Kidney epithelial cell (primary cell): ENCODE measurements at places on chromosomes 2 and 18. TPM values are rescaled to one million over a fixed set of nuclear protein-coding genes. Genes with fewer than 3 reads are reported as not detected.
A peak's percentile ranks its signal among the peaks of the same experiment; 100 is the strongest.

- DNase-seq: no peak
These were observed 164.2 kb downstream of the VWC2L start for GRCh38 chr2:214575030-214575429.

DNA sequence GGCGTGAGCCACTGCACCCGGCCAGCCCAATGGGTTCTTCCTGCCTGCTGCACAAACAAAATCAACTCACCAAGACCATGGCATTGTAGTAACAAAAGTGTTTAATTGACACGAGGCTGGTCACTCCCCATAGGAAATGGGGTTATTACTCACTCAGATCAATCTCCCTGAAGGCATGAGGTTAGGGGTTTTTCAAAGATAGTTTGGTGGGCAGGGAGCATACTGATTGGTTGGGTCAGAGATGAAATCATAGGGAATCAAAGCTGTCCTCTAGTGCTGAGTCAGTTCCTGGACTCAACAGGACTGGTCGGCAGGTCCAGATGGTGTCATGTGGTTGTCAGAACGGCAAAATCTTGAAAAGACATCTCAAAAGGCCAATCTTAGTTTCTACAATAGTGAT lies 122.1 kb downstream of the TMEM17 start:
- no peak for DNase-seq

- no peak for DNase-seq
These were observed 202.4 kb downstream of the ARL6IP6 start for GRCh38 chr2:152920846-152921245.

DNA sequence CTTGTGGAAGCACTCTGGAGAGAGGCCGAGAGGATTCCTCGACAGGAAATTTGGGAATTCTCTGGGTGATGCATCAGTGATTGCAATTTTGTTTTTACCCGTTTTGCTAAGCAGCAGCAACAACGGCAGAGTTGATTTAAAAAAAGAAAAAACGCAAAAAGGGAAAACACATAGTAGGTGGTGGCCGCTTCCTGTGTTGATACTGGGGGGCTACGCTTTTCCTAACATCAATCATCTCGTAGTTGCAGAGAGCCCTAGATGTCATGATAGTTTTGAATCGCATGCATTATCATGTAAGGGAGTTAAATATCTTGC lies 271 bp upstream of the RBM43 start:
- no peak for DNase-seq

DNA sequence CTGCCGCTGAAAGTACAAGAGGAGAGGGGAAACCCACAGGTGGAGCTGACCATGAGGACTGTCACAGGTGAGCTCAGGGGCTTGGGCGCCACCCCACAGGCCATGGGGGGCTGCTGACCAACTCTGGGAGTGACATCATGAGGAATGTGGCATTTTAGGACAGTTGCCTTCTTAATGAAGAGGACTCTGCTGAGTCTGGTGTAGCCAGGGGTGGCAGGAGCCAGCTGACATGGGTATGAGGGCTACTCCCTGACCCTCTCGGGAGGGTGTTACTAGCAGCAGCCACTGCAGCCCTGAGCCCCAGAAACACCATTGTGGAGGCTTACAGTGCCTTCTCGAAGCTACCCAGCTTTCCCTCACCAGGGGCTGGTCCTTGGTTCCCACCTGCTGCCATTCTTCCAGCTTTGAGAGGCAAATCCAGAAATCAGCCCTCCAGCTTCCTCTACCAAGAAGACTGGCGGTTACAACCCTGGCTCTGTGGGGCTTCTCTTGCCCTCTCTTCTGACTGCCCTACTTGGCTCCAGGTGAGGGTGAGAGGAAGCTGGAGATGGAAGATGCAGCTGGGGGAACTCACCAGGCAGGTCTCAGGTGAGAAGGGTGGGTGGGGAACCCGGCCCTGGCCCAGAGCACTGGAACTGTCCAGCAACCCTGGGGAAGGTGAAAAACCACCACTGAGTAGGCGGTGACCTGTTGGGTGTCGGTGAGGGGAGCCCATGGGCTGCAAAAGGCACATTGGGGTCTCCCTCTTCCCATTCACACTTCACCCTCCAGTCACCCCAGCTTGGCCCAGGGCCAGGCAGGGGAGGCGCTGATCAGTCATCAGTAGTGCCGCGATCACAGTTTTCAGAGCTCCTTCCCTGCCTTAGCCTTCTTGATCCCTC lies 98.5 kb downstream of the MCFD2 start:
- no peak for DNase-seq

DNA sequence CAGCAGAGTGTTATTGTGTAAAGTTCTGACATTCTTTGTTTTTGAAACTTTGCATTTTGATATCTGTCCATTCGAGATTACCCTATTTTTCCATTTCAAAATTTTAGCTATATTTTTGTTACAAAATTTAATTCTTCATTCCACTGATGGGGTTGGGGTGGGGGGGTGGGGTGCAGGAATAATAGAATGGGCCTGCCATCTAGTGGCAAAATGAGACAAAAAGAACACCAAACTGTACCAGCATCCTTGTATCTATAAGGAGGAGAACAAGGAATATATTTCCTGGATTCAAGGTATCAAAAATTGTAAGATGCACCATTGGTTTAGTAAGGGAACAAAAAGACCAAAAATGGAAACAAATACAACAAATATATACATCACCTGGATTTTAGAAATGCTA lies 27.9 kb upstream of the TTR start:
- no peak for DNase-seq

DNA sequence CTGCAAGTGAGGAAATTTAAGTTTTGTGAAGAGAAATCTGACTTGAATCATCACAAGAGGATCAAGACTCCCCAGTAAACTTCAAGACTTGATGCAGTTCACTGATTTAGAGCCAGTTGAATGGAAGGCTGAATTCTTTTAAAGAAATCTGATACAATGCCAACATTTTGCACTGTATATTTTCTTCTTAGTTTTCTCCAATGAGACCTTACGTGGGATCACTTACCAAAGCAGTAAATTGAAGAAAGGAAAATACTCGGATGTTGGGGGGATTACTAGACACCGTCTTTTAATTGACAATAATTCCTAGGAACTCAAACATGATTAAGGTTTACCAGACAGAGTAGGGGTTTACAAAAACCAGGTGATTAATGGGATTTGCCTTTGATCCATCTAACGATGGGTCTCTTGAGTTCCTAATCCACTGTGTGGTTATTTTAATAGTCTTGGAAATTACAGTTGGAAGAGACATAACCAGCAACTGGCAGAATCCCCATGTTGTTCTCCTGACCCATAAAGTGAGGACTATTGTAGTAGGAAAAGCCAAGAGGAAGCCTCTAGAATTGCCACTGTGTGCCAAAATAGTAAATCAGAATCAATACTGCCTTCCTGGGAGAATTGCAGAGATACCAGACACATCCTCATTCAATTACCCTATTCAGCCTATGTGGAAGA lies 354.5 kb downstream of the PID1 start:
- no peak for DNase-seq

GRCh38 chr2:121826036-121826435 lies 70.6 kb downstream of the TSN start:
- DNase-seq: no peak

GRCh38 chr2:42587526-42588117 lies 19.2 kb downstream of the MTA3 start:
- DNase-seq: no peak

DNA sequence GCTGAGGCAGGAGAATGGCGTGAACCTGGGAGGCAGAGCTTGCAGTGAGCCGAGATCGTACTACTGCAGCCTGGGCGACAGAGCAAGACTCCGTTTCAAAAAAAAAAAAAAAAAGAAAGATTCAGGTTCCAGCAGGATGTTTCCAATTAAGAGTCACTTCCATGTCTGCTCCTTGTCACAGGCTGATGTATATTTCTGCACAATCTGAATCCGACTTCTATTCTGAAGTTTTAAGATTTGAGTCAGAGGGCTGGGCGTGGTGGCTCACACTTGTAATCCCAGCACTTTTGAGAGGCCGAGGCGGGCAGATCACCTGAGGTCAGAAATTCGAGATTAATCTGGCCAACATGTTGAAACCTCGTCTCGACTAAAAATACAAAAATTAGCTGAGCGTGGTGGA lies 24.7 kb downstream of the SNRPD1 start:
- DNase-seq: no peak

DNA sequence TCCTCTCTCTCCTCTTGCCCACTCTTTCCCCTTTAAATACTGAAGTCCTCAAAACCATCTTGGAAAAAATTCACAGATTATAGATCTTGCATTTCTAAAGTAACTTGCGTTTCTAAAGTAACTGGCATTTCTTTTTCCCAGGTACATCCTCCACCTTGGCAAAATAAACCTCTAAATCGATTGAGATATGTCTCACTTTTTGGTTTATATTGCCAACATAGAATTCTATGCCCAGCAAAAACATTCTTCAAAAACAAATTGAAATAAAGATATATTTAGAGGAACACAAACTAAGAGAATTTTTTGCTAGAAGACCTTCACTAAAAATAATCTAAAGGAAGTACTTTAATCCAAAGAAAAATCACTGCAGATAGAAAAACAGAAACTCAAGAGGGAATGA lies 122.5 kb upstream of the RBMS1 start:
- DNase-seq: no peak

DNA sequence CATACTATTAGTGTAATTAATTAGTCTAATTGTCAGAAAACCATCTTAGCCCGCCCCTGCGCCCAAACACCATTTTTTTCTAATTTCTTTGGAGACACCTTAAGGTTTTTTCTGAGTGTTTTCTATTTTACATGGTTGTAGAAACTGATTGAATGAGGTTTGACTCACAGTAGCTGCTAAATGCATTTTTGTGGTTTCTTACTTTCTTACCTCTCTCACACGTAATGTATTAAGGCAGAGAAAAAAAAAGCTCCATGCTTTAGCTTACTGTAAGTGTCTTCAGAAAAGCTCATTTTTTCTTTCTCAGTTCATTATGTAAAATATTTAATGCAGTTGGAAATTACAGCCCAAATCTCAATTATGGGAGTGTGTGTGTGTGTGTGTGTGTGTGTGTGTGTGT lies 548.5 kb upstream of the LRRTM4 start:
- DNase-seq: peak; percentile 29

- no peak for DNase-seq
These were observed 204.5 kb upstream of the CXCR4 start for GRCh38 chr2:136322428-136322827.

DNA sequence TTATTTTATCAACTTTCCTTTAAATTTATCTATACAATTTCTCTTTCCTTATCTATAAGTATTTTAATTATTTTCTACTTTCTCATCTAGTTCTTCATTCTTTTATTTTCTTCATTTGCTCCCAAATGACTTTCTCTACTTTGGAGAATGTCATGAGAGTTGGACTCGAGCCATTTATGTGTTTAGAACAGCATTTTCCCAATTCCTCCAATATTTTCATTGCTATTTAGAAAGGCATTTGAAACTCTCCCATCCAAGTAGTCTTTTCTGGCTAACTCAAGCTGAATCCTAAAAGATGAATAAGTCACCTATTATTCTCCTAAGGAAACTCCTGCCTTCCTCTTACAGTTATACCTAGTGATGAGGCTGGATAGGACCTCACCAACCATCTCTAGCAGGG lies 15.8 kb upstream of the FEZ2 start:
- DNase-seq: no peak

DNA sequence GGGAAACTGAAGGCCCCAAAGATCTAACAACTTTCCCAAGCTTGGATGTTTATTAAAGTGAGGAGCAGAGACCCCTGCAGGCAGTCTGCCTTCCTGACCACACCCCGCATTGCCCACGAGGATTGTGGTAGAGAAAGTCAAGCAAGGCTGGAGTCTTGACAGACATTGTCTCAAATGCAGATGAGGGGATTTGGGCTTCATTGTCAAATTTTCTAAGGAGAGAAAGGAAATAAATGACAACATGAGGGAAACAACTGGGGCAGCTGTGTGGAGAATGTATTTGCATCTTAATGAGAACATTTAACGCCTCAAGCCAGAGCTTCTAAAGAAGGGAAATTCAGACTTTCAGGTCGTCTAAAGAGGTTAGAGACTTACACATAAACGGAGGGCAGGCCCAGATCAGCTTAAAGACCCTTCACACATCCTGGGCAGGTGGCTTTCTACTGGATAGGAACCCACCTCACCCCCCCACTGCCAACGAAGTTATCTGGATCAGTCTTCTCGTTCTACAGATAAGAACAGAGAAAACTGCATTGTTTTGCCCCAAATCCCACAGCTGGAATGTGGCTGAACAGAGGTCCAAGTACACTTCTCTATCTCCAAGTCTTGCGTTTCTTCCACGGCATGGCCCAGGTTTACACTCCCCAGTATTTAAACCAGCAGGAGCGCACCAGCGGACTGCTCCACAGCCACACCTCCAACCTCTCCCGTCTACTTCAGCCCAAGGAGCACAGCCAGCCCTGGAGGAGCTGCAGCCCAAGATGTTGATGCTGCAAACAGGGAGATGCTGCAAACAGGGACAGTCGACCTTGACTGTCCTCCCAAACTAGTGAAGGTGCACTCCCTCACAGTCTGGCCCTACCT lies 16.2 kb upstream of the SCG2 start:
- DNase-seq: no peak

GRCh38 chr2:142321706-142322280 lies 191.0 kb upstream of the LRP1B start:
- no peak for DNase-seq

DNA sequence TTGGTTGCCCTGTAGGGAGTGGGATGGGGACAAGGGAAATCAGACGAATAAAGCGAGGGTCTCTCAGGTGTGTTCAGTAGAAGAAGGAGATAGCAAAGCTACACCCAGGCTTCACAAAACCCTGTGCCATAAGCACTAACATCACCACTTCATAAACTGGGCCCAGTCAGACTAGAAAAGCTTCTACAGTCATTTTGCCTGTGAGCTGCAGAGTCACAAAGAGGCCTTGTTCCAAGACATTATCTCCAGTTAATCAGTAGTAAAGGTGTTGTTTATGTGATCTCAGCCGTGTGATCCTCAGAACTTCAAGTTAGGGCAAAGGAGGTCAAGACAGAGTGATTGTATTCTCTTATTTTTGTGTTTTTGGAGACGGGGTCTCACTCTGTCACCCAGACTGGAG lies 148.0 kb downstream of the GALR1 start:
- DNase-seq: no peak

GRCh38 chr18:2627821-2628276 lies 27.7 kb upstream of the SMCHD1 start:
- DNase-seq: peak; percentile 31

DNA sequence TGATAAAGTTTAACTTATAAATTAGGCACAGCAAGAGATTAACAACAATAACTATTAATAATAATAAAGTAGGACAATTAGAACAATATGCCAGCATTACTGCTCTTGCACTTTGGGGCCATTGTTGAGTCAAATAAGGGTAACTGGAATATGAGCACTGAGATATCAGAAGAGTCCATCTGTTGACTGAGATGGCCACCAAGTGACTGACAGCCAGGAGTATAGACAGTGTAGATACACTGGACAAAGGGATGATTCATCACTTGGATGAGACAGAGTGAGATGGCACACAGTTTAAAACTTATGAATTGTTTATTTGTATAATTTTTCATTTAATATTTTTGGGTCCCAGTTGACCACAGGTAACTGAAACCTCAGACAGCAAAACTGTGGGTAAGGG lies 20.0 kb downstream of the NAB1 start:
- no peak for DNase-seq

The DNAJC5G gene
- total RNA-seq: not detected in 2 replicates

The ABCB11 gene
- not detected in 2 replicates for total RNA-seq

The MERTK gene
- 2.7 and 4.1 TPM in 2 replicates for total RNA-seq

The HOXD13 gene
- not detected in 2 replicates for total RNA-seq

The ST6GAL2 gene
- total RNA-seq: 4.5 and 5.3 TPM in 2 replicates

The SFT2D3 gene
- 7.1 and 8.7 TPM in 2 replicates for total RNA-seq

The CCDC74B gene
- 8.6 and 9.5 TPM in 2 replicates for total RNA-seq

The CAPN13 gene
- total RNA-seq: 0.07 TPM in 1 of 2 replicates, not detected in the other

The TUBB6 gene
- total RNA-seq: 387 and 512 TPM in 2 replicates

The SPHKAP gene
- 0.17 TPM in 1 of 2 replicates, not detected in the other for total RNA-seq

The RPRD1A gene
- 58.6 and 64.8 TPM in 2 replicates for total RNA-seq

The RFX8 gene
- 0.25 and 3.3 TPM in 2 replicates for total RNA-seq

The PARD6G gene
- 9.3 and 9.4 TPM in 2 replicates for total RNA-seq

The STPG4 gene
- total RNA-seq: not detected in 2 replicates

The NPAS2 gene
- 11.2 and 12.8 TPM in 2 replicates for total RNA-seq

The ASIC4 gene
- not detected in 2 replicates for total RNA-seq
